ENCODE measurements at places on chromosomes 2 and 18.

DNA sequence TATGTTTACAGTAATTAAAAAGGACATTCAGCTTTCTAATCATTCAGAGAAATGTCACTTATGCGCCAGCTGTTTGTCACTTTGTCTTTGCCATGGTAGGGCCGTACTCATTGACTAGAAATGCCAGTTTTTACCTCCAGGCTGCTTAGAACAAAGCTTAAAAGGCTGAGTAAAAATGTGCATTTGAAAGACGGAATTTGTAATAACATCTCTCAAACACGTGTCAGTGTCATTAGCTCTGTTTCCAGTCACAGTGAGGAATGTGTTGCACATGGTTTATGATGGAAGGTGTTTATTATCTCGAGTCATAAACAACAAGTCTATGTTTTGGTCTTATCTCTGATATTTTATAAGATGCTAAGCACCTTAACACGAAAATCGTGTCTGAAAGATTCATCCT lies 118.2 kb downstream of the SNTG2 start:
- DNase-seq, result no peak

GRCh38 chr2:86293612-86294011 lies 43.8 kb downstream of the REEP1 start:
- no peak for DNase-seq

DNA sequence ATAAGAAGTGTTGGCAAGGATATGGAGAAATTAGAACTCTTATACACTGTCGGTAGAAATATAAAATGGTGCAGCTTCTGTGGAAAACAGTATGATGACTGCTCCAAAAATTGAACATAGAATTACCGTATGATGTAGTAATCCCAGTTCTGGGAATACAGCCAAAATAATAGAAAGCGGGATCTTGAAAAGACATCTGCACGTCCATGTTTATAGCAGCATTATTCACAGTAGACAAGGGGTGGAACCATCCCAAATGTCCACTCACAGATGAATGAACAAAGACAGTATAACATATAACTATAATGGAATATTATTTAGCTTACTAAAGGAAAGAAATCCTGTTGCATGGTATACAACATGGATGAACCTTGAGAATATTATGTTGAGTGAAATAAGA lies 257.7 kb downstream of the TDRD15 start:
- no peak for DNase-seq

DNA sequence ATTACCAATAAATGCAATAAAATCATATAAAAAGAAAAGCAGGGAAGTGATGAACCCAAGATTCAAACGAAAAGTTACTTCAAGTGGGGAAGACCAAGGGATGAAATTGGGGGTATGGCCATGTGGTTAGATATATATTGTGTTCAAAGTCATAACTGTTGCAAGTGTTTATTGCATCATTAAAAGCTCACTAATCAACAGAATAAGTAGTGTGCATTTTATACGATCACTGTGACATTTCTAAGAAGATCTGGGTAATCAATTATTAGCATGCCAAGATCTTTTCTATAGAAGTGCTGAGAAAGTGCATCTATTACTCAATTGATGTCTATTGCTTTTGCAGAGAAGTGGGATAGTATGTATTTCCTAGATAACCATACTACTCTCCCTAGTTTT lies 52.9 kb downstream of the VSNL1 start:
- DNase-seq, result no peak
